ENCODE measurements at places on chromosomes 16 and 17.

GRCh38 chr17:77211681-77212080 is 70.9 kb downstream of the SEC14L1 start:
- no peak for DNase-seq

DNA sequence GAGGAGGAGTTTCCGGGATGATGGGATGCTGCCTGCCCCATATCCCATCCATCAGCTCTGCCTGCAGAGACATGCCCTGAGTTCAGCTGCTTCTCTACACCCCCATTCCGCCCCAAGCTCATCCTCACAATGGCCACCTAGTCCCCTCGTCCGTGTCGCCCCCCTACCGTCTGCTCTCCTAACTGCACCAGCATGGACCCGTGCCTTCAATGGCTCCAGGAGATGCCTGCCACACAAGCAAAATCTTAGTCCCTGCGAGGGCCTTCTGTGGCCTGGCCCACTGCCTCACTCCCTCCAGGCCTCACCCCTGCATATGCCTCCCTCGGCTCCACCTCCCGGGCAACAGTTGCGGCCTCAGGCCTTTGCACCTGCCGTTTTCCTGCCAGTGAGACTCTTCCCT is 1.8 kb upstream of the TELO2 start:
- DNase-seq: peak; percentile 21

GRCh38 chr17:40637931-40638330 is 9.7 kb downstream of the SMARCE1 start:
- DNase-seq: no peak

- DNase-seq: no peak
Measured at GRCh38 chr17:45294506-45294905, 22.3 kb downstream of the MAP3K14 start.

- DNase-seq: no peak
Measured at GRCh38 chr16:85514598-85515318, 98.4 kb upstream of the GSE1 start.

DNA sequence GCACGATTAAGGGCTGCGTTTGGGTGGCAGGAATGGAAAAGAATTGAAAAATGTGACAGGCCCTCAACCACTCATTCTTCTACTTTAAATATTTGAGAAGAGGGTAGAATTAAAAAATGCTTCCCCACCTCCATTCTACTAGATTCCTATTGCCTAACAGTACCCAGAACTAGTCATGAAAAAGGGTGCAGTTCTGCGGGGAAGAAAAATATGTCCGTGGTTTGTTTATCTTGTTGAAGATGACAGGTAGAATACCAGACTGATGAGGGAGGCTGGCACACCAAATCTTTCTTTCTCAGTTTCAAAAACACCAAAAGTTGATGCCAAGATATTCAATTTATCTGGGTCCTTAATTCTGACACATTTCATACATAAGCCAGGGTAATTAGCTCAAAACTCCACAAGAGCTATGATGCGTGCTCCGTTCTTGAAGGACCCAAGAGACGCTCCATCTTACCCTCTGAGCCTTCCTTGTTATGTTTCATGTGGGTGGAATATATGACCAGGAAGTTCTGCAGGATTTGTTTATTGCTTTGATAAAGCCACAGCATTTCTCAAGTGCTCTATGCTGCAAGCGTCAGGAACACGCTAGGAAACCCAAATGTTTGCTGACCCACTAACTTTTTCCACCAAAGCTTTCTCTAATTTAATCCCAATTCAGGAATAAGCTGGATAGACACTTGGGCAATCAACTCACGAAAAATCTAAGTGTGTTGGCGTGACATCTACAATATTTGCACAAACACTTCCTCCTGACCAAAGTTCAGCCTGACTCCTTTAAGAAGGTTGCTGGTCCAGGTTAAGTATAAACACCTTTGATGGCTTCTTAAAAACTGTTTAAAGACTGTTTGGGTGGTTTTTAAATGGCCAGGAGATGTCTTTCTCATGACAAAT is 20.6 kb upstream of the GAN start:
- no peak for DNase-seq

DNA sequence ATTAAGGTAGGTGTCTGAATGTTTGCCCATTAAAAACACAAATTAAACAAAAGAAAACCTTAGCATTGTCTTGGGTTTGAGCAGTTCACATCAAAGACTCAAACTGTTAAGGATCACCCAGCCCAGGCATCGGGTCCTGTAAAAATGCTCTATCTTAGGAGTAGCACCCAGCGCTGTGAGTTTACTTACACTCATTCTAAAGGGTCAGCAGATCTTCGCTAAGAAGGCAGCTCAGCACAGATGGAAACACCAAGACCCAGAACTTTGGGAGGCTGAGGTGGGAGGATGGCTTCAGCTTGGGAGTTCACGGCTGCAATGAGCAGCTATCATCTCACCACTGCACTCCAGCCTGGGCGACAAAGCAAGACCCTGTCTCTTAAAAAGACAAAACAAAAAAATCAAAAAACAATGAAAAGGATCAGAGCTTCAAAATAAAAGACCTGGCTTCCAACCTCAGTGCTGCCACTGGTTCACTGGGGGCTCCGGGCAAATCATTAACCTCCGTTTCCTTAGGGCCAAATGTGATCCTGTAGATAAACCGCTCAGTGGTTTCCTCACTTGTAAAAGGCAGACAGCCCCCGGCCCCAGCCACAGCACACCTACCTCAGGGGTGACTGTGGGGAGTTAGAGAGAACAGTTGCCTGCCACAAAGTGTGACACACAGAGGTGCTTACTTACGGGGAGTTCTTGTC is 11.1 kb downstream of the COG1 start:
- DNase-seq: no peak

All from NCI-H82 (cell line).